Suppressor macrophage treated with lipopolysaccharide for 1 hour (primary cell): ENCODE measurements at places on chromosomes 1 and 21.
A peak's percentile ranks its signal among the peaks of the same experiment; 100 is the strongest.

- no peak for DNase-seq
These were observed 174.0 kb downstream of the TOMM20 start for GRCh38 chr1:234954613-234955012.

GRCh38 chr1:24325587-24326449 is 6.7 kb downstream of the GRHL3 start:
- no peak for DNase-seq

- DNase-seq = no peak
These were observed 28.9 kb downstream of the ERI3 start for GRCh38 chr1:44326024-44326701.

- DNase-seq = no peak
These were observed 156.6 kb downstream of the AK5 start for GRCh38 chr1:77438236-77438913.

DNA sequence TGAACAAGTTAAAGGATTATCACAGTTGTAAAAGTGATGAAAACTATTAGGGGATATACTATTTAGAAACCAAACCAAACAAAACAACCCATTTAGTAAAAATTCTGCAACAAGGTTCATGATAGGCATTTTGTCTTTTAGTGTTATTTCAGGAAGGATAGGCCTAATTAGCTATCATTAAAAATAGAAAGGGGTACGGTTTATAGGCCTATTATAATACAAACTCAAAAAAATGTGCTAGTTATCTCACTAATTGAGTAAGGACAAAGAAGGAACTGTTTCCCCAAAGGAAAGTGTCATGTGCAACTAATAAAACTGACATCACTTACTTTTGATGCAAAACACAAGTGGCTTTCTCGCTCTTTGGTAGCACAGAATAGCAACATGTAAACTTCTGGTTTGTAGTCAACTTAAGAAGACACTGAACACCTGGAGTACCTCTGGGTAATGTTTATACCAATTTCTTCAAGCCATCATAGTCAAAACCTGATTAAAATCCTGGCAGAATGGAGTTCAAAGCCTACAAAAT is 28.5 kb downstream of the SLC16A1 start:
- no peak for DNase-seq

- peak; percentile 66 for DNase-seq
These were observed 58.1 kb downstream of the NME7 start for GRCh38 chr1:169309178-169310166.

- no peak for DNase-seq
These were observed 182.7 kb downstream of the NUF2 start for GRCh38 chr1:163504331-163504978.
